ENCODE measurements at places on chromosomes 6 and 20.
A peak's percentile ranks its signal among the peaks of the same experiment; 100 is the strongest.

- DNase-seq, result no peak
Measured at GRCh38 chr6:86780923-86781322, 156.4 kb upstream of the HTR1E start.

GRCh38 chr6:8086755-8087306 is 15.5 kb downstream of the EEF1E1 start:
- no peak for DNase-seq

DNA sequence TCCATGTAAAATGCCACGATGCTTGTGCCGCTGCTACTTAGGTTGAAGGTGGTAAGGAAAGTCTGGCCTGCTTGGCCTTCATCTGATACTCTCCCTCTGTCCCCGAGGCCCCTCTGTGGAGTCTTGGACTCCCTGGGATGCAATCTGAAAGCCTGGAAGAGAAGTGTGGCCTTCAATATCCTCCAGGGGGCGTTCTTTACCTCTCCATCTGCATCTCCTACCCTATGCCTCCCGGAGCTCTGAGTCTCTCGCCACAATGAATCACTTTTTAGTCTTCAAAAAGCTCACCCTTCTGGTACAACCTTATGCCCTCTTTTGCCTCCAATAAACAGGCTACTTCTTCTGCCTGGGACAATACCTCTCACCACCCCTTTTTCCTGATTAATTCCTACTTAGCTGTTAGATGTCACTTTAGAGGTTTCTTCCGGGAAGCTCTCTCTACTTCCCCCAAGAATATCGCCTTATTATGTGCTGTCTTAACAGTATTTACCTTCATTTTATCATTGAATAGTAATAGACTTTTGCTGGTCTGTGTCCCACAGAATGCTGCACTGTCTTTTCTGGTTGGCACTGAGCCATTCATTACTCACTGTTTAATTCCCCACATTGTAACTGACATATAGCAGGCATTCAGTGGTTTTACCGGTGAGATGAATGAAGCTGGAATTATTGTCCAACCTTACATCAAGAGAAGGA is 13.9 kb upstream of the ATG5 start:
- no peak for DNase-seq

GRCh38 chr6:170147832-170148708 is 142.8 kb downstream of the DLL1 start:
- no peak for DNase-seq

DNA sequence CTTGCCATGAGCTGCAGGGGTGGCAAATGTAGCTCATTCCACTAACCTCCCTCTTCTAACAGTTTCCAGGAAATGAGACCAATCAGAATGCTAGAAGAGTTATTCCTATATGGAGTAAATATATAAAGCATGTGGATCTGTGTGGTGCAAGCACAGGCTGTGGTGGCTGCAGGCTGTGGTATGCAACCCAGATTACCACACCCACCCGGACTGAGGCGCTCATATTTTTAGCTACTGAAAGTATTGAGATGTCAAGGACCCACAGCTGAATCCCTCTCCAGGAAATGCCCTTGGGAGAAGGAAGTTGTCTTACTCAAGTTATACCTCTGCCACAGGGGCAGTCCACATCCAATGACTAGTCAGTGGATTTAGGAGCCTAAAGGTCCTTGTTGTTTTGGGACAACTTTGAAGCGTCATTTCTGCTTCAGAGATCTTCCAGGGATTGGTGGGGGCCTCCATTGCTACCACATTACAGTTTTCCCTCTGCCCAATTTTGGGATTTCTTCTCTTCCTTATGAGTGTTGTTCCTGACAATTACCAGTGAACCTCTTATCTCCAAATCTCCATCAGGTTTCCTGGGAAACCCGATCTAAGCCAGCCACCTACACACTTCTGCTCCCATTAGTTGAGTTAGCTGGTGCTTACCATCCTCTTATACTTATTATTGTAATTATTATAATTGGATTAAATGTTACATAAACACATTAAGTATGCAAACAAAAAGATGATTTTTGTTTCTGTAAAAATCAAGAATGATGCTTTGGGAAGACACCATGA is 12.1 kb upstream of the REPS1 start:
- DNase-seq, result no peak

GRCh38 chr6:33846226-33846625 is 42.4 kb upstream of the MLN start:
- DNase-seq, result no peak

DNA sequence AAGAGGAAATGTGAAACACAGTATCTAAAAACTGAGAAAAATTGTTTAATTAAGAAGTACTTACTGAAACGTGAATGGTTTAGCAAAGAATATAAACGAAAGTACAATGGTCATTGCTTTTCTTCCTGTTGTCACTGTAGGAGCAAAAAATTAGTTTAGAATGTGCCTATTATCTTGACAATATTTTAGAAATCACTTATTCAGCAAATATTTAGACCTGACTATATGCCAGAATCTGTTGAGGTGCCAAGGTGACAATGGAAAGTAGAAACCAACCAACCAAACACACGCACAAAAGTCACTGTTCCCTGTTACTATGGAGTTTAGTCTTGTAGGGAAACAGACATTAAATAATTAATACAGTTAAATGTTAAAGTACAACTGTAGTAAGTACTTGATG is 20.5 kb downstream of the SLC35B3 start:
- DNase-seq, result no peak

DNA sequence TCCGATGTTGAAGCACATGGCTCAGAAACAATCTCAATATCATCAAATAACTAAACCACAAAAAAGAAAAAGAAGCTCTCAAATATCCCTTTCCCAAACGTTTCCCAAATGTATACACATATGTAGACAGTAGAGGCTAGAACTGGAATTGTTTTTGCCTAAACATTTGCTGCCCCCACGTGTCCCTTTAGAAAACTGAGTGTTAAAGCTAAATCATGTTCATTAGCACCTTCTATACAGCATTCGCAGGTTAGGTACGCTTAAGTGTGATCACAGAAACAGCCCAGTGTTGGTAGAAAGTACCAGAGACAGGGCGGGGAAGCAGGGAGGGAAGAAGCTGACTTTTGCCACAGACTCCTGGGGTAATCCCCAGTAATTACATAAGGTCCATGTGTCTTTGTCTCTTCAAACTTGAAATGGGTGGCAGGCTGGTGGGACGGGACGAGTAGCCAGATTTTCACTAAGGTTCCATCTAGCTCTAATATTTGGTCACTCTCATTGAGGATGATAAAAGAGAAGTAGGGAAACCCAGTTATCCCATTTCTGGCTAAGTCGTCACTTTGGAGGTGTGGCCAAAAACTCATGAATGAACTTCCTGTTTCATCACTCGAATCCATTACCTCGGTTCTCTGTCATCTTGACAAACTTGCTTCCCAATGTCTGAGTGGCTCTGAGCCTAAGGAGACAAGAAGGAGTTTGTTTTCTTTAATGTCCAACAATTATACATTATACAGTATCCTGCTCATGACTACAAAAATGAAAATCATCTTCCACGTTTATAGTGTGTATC is 15.0 kb upstream of the TFAP2A start:
- DNase-seq, result peak; percentile 33

- DNase-seq, result no peak
Measured at GRCh38 chr6:106564476-106564875, 64.8 kb downstream of the RTN4IP1 start.

DNA sequence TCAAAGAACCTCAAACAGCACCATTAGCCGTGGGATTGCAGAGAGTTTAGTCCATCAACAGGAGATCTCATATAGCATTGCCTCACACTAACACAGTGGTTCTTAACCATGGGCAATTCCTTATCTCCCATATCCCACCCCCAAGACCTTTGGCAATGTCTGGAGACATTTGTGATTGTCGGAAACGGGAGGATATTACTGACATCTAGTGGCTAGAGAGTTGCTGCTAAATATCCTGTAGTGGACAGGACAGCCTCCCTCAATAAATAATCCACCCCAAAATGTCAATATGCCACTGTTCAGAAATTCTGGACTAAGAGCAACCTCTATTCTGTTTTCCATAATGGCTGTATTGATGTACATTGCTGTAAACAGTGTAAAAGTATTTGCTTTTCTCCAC is 210.1 kb upstream of the CCN2 start:
- DNase-seq, result no peak

DNA sequence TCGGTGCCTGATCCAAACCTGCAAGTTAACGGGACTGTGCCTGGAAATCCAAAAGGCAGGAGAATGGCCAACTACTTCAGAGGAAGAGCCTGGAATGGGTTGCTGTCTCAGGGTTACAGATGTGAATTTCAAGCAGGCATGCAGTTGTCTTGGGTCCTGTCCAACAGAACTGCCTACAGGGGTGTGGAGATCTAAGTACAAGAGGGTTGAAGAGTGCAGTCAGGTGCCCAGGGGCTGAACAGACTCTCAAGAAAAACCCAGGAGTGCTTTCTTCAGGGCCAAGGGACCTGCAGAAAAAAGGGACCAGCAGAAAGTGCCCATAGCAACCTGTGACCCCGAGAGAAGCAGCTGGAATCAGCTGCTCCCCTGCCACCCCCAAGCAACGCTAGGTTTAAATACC is 71.0 kb downstream of the PREP start:
- DNase-seq, result no peak

Measured in GM12864 (cell line).